ENCODE measurements at places on chromosomes 5 and 9. TPM values are rescaled to one million over a fixed set of nuclear protein-coding genes. Genes with fewer than 3 reads are reported as not detected.

The FANCC gene
- polyA plus RNA-seq: 4.6 TPM

The ADRA1B gene
- polyA plus RNA-seq: 0.29 TPM

The ISL1 gene
- polyA plus RNA-seq: 0.46 TPM

The PCDHGB3 gene
- 1.4 TPM for polyA plus RNA-seq

The HCN1 gene
- 0.04 TPM for polyA plus RNA-seq

Measured in urinary bladder (tissue), 4 donors.